Activated naive CD4-positive, alpha-beta T cell treated with anti-CD3 and anti-CD28 coated beads, Interleukin-2, amount 50 U/mL, for 72 hours (primary cell): ENCODE measurements at places on chromosomes 16 and 17.

DNA sequence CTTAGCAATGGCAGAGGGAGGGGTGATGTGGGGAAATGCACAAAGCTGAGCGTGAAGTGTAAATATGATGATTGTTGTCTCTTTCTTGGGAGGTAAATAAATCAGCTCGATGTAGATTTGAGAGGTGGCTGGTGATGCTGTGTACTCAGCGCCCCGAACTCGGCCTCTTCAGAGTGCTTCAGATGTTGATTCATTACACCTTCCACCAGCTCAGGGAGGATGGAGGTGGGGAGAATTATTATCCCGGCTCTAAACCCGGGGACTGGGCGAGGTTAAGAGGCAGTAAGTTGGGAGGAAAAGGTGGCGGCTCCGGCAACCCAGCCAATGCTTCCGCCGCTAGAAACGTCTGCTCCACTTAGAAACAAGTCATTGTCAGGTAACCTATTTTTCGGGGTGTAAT, 86.5 kb downstream of the RPA1 start:
- no peak for DNase-seq

- DNase-seq: no peak
Measured at GRCh38 chr17:80948976-80949450, 42.6 kb upstream of the CHMP6 start.

GRCh38 chr16:2987833-2988232, 7.6 kb upstream of the PKMYT1 start:
- no peak for DNase-seq

DNA sequence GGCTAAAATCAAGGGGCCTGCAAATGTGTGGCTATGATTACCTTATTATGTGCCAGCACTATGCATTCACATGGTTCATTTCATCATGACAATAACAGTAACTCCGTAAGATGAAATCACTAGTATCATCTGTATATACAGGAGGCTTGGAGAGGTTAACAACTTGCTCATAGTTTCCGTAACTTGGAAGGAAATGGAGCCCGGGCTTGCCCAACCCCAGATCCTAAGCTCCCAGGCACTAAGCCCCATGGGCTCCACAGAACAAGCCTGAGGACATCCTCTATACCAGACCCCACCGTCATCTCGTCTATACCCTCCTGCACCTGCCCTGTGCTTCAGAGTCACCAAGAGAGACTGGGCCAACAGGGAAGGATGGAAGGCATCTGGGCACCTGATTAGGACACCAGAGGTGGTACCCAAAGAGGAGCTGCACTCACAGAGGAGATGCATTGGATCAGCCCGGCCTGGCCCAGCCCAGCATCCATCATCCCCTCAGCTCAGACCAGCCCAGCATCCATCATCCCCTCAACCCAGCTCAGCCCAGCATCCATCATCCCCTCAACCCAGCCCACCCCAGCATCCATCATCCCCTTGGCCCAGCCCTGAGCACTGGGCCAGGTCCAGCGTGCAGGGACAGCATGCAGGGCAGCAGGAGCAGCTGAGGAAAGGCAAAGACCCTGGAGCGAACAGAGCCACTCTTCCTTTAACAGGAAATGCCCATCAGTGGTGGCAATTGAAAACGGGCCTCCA, 28.5 kb downstream of the NSMCE1 start:
- DNase-seq: peak; percentile 49

GRCh38 chr17:40516581-40517285, 15.3 kb upstream of the TNS4 start:
- peak; percentile 69 for DNase-seq

- DNase-seq: no peak
Measured at GRCh38 chr16:50126183-50126582, 26.9 kb upstream of the TENT4B start.

DNA sequence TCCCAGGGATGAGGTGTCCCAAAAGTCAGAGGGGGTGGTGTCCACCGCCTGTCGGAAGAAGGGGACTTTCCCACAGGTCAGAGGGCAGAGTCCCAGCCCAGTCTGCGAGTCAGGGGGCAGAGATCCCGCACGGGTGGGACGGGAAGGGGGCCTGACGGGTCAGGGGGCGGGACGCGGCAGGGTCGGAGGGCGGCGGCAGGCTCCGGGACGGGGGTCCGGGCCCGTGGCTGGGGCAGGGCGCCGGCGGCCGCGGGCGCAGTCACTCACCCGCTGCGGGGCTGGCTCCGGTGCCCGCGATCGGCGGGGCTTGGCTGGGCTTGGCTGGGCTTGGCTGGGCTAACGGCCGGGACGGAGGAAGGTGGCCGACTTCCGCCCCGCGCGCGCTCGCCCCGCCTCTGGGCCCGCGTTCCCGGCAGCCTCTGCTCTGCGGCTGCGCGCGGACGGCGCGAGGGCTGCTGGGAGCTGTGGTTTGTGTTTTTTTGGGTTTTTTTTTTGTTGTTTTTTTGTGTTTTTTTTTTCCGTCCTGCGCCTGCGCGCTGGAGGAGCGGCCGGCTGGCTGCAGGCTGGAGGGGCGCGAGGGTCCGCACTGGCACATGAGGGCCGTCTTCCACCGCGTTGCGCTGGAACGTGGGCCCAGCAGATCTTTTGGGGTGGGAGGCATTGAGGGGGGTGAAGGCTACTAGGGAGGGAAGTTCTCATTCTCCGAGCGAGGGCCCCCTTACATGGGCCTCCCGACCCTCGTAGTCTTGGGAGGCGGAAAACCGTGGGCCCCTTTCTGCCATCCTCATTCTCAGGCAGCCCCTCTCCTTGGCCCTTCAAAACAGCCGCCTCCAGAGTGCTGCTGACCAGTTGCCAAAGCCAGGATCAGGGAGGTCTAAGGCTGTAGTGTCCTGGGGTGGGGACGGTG, at the start of gene CANT1:
Gene CANT1, minus strand, starts transcription at position 368 of the 907 bp plus-strand sequence. CDS start 12,142 bp downstream, outside the sequence.
- DNase-seq: peak; percentile 89

DNA sequence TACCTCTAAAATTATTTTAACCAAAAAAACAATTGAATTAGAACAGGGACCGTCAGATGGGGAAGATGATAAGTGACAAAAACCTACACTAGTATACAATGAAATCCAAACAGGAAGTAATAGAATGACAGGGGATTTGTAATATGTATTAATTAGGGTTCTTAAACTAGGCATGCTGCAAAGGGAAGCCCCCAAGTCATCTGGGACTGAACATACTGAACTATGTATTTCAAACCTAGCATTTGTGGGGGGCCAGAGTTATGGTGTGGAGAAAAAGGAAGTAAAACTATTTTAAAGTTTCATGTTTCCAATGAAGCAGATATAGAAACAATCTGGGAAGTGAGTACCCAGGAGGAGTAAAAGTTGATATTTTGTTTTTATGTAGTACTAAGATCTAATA, 133.2 kb upstream of the HS3ST3A1 start:
- DNase-seq: no peak

- no peak for DNase-seq
Measured at GRCh38 chr16:58490065-58490464, 9.9 kb upstream of the NDRG4 start.

- no peak for DNase-seq
Measured at GRCh38 chr17:30117675-30118081, 1.1 kb downstream of the NSRP1 start.

- no peak for DNase-seq
Measured at GRCh38 chr16:86671486-86672178, 93.3 kb downstream of the FOXL1 start.

GRCh38 chr17:62615503-62615902, 12.0 kb upstream of the MRC2 start:
- DNase-seq: no peak

DNA sequence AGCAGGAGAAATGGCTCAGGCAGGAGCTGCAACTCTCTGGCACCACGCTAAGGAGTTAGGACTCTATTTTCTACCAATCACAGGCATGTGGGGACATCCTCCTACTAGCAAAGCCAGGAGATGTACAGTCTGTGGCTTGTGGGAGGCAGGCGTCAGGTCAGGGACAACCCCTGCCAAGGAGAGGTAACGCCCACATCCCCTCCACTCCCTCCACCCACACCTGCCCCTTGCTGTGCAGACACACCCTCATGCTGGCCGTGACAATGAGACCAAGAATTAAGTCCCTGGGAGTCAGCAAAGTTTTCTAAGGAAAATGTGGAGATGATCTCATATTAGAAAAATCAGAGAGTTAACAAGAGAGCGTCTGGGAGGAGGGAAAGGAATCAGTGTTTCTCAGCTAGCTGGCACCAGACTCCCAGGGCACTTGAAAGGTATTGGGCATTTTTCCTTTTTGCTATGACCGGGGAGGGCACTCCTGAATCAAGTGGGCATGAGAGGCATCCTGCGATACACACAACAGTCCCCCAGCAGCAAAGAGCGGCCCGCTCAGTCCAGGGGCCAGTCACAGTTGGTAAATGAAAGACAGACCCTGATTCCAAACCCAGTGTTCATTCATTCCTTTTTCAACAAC, 87.3 kb upstream of the RPL38 start:
- DNase-seq: no peak
